Amygdala (tissue), 56 donors: ENCODE measurements at places on chromosomes 12 and 14.
A peak's percentile ranks its signal among the peaks of the same experiment; 100 is the strongest.

DNA sequence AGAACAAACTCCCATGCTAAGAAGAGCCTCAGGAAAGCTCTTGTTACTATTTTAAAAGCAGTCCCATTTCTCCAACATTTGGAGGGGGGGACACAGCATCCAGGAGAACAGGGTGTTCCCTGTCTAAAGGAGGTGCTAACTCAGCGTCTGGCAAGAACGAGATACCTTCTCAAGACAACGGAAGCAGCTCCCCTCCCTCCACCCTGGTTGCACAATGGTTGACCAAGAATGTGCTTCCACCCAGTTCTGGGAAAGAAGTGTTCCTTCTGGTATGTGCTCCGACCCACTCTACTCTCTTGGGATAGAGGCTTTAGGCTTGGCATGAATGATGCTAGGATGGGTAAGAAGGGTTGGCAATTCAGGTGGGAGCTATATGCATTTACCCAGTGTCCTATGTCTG lies 1.5 kb upstream of the KRT6A start:
- no peak for DNase-seq

DNA sequence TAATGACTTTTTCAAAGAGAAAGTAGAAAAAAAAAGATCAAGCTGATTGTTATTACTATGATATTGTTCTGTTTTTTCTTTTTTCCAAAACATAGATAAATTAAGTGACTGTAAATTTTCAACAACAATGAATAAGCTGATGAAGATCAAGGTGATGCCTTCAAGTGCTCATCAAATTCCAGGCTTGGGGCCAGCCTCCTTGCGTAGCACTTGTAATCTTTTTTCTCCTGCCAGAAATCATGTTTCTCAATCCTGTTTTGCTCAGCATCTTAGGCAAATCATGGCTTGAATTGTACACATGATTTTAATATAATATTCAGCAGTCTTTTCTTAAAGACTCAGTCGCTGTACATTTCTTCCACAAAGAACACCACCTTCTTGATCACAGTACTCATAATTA lies 333.2 kb downstream of the NPAS3 start:
- no peak for DNase-seq

DNA sequence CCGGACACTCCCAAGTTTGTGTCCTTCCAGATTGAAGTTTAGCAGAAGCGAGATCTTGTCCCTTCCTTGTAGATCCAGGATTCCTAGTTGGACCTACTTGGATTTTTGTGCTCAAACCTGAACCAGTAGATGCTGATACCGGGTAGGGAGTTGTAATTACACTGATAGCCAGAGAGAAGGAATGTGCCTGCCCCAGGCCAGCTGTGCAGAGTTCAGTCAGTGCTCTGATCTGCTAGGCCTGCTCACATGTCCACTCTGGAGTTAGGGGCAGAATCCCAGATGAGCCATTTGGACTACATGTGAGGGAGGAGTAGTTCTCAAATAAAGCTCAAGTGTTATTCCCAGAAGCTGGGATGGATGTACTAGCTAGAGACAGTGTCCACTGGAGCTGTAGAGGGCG lies 65.7 kb downstream of the PRKCH start:
- DNase-seq, result no peak

GRCh38 chr14:64501411-64502171 lies 2.0 kb downstream of the ZBTB25 start:
- DNase-seq, result no peak

DNA sequence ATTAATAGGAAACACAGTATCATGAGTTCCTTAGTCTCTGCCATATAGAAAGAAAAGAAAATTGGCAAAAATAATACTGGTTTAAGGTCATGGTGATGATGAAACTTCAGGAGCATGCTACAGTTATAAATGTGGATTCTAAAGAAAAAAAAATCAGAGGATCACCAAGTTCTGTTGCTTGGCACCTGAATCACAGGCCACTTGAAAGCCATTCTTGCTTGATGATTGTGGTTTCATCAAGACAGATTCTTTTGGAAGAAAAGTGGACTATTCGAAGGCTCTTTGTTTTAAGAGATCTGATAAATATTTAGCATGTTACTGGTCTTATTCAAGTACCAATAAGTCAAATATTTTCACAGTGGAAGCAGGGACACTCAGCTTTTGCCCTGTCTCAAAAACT lies 148.9 kb downstream of the SAMD4A start:
- no peak for DNase-seq

DNA sequence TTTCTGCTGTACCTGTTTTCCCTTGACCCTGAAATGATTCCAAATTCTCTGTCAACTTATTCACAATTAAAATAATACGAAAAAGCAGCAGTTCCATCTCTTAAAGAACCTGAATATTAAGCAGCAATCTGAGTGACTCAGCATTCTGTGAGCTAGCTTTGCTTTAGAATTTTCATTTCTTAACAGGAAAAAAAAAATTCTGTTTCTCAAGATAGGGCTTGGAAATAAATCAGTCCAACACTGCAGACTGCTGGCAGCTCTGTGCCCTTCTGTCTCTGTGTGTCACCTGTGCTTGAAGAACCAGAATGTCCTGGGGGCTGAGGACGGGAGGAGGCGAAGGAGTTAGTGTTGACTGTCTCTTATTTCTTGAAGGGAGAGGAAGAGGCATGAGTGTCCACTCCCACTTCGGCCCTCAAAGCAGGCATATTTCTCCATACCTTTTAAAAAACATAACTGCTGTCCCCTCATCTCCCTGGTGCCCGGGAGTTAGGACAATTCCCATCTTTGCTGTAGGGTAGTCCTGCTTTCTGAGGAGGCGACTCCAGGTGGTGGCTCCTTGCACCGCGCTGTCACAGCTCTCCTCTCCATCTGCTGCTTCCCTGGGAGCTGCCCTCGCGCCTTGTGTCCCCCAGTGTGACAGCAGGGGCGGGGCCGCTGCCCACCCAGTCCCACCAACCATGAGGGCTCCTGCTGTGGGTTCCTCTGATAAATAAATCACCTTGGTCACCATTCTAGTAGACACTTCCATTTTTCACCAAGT lies 203.1 kb downstream of the CALM1 start:
- peak; percentile 33 for DNase-seq

DNA sequence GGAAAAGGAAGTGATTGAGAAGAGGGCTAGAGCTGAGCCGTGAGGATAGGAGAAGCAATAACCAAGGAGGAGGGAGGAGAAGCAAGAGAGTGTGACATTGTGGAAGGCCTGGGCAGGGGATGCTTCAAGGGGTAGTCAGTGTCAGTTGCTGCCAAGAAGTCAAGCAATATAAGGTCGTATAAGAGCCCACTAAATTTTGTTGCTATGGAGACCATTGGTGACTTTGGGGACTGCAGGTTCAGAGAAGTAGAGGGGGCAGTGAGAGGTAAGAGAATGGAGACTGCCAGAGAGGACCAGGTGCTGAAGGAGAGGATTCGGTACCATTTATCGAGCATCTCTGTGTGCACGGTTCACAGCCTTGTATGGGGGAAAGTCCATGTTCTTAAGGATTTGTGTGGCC lies 3.1 kb upstream of the ATXN3 start:
- DNase-seq, result no peak
